ENCODE measurements at places on chromosomes 2 and 18. TPM values are rescaled to one million over a fixed set of nuclear protein-coding genes. Genes with fewer than 3 reads are reported as not detected.

The FIGN gene
- total RNA-seq: 2.0 TPM

The RSAD2 gene
- 0.24 TPM for total RNA-seq

The ELOA2 gene
- not detected for total RNA-seq

The ARHGAP28 gene
- 3.1 TPM for total RNA-seq

The PXDN gene
- total RNA-seq: 9.5 TPM

The LRATD1 gene
- 70.9 TPM for total RNA-seq

DNA sequence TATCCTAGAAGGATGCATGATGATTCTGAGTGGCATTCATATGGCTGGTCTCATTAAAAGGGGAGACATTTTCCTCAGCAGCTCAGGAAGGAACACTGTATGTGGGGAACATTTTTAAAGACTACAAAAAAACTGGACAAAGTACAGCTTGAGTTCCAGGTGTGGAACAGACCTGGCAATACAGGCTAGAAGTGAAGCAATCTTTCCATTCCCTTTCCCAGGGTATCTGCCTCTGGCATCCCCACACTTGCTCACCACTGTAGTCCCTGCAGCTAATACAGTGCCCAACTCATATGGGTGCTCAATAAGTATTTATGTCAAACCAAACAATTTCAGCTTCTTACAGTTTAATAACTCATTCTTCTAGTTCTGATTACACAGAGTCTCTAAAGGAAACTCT is 8.1 kb downstream of the RNF103 start:
- DNase-seq: no peak

- DNase-seq: no peak
These were observed 41.3 kb downstream of the FAM171B start for GRCh38 chr2:186734957-186735734.

DNA sequence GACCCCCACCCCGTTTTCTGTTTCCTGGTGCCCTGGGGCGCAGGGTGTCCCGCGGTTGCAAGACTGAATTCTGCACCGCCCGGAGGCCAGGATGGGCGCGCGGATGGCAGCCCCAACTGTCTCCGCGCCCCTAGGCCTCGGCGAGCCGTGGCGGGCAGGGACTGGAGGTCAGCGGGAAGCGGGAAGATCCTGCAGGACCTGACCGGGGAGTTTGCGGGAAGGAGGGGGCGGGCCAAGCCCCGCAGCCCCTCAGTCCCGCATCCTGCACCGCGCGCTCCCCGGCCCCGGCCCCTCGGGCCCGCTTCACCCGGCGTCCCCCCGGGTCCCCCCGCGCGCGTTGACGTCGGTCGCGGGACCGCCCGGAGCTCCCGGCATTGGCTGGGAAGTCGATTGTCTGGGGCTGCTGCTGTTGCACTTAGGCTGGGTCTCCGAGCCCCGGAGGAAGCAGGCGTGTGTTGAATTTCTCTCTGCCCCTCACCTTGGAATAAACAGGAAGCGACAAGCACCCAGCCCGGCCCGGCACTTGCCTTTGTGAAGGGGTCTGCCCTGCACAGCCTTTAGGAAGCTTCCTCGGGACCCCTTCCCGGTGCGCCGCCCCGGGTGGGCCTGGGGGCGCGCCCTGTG is at the start of gene LDLRAD4:
TSS of gene LDLRAD4 (plus strand) at position 393 of the 624 bp plus-strand sequence.
- no peak for DNase-seq

DNA sequence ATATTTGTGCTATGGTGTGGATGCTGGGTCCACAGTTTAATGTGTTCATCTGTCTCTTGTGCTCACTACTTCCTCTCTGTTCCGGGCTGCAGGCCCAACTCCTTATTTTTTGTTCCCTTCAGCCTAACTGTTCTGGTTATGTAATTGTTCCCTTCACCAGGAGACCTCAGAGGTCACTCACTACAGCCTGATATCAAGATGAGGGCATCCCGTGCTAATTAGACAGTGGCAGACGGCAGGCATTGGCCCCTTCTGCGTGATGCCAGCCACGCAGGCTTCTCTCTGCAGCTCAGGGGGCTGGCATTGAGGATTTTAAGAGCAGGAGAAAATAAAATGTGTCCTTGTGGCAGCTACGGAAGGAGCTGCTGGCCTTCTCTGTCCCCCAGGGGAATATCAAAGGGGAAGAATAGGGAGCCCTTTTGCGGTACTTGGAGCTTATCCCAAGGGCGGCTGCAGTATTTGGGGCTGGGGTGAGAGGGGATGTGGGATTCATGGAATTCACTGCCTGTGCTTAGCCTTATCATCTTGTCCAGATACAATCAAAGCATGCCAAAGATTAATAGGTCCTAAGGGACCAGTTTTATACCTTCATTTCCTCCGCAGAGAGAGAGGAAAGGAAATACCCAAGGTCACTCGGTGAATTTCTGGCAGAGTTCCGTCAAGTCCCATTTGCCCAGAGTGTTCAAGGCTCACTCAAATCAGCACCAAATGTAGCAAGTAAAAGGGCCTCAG is 53.3 kb upstream of the TRIB2 start:
- DNase-seq: no peak

DNA sequence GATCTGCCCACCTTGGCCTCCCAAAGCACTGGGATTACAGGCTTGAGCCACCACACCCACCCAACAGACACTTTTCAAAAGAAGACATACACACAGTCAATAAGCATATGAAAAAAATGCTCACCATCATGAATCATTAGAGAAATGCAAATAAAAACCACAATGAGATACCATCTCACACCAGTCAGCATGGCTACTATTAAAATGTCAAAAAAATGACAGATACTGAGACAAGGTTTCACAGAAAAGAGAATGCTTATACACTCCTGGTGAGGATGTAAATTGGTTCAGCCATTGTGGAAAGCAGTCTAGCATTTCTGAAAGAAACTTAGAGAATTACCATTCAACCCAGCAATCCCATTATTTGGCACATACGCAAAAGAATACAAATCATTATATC is 1947.2 kb downstream of the SUCLG1 start:
- DNase-seq: no peak

- DNase-seq: no peak
These were observed 35.2 kb upstream of the CDH19 start for GRCh38 chr18:66638856-66639629.

- peak; percentile 75 for DNase-seq
These were observed 1.5 kb downstream of the MALL start for GRCh38 chr2:110113961-110114591.

- DNase-seq: no peak
These were observed 284.6 kb downstream of the CNTNAP5 start for GRCh38 chr2:124309563-124310138.

DNA sequence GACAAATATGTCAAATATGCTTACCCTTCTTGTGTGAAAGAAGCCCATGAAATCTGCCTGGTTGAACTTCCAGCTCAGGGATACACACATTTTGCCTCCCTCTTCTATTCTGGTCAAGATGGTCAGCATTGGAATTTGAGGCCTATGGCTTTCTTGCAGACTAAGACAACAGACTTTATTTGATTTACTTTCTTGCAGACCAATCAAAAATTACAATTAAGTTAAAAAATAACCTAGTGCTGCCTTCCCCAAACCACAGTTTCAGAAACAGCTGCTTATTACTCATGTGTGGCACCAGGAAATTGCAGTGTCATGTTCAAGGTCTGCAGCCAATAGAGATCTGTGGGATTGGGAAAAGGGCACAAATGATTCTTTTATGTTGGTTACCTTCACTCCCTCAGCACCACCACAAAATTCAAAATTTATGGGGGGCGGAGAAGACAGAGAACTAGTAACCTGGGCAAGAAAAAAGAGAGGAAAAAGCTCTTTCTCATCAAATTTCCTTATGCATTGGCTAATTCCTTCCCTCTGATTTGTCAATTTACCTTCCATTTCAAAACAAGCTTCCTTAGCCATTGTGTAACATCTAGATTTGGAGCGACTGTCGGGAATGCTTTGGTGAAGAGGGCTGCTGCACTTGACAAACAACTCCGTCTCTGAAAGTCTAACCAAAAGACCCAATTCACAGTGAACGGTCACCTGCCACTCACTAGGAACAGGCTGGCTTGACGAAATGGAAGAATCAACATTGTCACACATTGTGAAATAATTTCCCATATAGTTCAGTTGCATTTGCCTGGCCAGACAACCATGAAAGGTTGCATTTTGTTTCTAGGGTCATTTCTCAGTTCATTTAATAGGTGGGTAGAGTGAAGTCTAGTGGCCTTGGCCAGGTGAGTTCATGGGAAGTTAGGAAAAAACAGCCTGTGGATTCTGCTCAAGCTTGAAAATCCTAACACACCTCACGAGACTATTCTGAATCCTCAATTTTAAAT is 100.4 kb upstream of the FZD5 start:
- DNase-seq: no peak

DNA sequence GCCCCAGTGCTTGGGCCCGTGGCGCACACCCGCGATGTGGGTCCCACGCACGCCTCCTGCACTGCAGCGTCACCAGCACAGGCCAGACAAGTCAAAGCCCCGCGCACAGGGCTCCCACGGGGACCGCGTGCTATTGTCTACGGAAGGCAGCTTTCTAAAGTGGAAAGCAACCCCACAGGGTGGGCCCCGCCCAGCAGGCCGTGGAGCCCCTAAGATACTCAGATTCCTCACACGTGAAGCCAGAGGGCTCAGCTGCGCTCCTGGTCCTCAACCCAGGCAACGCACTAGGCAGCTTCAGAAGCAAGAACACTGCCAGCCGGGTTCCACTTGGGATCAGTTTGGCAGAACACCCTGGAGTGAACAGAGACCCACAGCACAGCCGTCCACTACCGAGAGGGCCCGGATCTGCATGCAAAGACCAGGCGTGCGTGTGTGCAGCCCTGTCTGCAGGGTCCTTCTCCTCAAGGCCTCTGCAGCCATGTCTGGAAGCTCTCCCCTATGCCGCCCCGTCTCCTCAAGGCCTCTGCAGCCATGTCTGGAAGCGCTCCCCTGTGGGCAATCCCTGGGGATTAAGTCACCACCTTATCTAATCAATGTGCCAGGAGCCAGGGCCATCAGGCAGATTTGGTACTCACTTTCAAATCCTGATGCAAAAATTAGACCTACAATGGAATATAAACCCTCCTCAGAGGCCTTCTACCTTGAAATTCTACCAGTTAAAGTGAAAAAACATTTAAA is 231.3 kb downstream of the HDAC4 start:
- DNase-seq: peak; percentile 71

GRCh38 chr2:240852671-240853314 is 15.8 kb upstream of the AGXT start:
- DNase-seq: no peak

DNA sequence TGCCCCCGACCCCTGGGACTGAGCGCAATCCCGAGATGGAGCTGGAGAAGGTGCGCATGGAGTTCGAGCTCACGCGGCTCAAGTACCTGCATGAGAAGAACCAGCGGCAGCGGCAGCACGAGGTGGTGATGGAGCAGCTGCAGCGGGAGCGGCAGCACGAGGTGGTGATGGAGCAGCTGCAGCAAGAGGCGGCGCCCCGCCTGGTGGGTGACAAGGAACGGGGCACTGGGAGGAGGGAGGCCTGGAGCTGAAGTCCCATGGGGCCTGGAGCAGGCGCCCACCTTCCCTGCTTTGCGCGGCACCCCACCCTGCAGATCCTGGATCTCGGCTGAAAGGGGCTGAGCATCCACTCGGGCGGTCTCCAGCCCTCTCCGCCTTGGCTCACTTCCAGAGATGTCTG is 1.2 kb downstream of the TMEM247 start:
- DNase-seq: no peak

- no peak for DNase-seq
These were observed 17.8 kb downstream of the OTOF start for GRCh38 chr2:26459991-26460612.

DNA sequence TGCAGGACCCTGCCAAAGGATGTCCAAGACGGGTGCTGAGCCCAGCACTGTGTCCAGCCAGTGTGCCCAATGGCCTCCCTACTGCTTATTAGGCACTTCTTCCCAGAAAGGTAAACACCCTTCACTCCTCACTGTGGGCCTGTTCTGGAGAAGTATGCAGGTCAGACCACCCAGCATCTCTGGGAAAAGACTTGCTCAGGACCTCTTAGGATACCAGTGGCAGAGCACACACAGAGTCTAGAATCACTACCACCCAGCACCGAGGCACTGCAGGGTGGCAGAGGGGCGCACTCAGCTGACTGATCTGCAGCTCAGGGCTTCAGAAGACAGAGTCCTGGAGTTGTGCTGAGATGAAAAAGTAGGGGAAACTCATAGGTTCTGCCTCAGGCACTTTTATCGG is 25.8 kb downstream of the XDH start:
- no peak for DNase-seq

DNA sequence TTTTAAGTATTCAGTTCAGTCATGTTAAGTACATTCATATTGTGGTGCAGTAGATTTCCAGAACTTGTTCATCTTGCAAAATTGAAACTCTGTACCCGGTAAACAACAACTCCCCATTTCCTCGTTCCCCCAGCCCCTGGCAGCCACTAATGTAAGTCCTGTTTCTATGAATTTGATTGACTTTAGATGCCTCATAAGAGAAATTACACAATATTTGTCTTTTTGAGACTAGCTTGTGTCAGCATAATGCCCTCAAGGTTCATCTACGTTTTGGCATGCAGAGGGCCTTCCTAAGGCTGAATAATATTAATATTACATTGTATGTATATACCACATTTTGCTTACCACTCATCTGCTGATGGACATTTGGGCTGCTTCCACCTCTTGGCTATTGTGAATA is 30.9 kb downstream of the METTL21A start:
- no peak for DNase-seq

- peak; percentile 64 for DNase-seq
These were observed 55.0 kb downstream of the MAPK4 start for GRCh38 chr18:50614838-50615237.

GRCh38 chr2:71136174-71136573 is 5.7 kb downstream of the MPHOSPH10 start:
- DNase-seq: no peak

GRCh38 chr18:50022985-50023384 is 172.0 kb downstream of the MYO5B start:
- no peak for DNase-seq

DNA sequence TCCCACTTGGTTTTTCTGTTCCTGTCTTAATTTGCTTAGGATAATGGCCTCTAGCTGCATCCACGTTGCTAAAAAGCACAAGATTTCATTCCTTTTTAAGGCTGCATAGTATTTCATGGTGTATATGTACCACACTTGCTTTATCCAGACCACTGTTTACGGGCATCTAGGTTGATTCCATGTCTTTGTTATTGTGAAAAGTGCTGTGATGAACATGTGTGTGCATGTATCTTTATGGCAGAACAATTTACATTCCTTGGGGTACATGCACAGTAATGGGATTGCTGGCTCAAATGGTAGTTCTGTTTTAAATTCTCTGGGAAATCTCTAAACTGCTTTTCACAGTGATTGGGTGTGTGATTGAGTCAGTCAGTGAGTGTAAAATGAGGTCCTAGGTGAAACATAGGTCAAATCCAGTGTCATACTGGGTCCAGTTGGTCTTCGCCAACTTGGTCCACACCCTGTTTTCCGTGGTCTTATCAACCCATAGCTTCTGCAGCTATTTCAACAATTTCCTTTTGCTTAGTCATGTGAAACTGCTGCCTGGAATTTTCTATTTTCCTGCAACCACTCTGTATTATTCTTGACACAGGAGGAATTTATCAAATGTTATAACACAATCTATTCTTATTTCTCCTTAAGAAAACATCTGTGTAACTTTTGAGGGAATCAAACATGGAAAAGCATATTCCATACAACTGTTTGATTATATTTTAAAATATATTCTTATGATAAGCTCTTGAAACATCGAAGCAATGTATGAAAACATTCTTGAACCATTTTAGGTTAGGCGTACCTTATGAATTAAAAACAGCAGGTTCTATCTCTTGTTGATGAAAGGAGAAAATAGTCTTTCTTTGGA is 82.9 kb downstream of the ADCYAP1 start:
- DNase-seq: no peak
